GM19239 (cell line): ENCODE measurements at places on chromosomes 13 and 19.

DNA sequence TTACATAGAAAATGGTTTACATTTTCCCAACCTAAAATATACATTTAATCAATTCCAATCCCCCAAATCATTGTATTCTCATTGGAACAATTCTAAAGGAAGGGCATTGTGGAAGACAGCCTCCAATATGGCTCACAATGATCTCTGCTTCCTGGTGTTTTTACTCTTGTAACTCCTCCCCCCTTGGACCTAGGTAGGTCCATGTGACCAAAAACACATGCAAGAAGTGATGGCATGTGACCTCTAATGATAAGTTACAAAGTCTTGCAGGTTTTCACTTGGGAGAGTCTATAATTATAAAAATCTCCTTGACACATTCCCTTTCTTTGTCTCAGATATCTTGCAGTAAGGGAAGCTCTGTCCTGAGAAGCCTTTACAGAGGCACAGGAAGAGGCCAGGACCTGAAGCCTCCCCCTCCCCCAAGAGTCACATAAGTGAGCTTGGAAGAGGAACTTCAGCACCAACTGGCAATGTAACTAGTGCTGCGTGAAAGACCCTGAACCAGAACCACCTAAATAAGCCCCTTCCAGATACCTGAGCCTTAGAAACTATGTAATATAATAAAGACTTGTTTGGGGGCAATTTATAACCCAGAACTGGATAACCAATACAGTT is 816.2 kb upstream of the ATXN8OS start:
- no peak for DNase-seq

GRCh38 chr19:48587387-48587786 is 19.2 kb upstream of the SPACA4 start:
- no peak for DNase-seq

DNA sequence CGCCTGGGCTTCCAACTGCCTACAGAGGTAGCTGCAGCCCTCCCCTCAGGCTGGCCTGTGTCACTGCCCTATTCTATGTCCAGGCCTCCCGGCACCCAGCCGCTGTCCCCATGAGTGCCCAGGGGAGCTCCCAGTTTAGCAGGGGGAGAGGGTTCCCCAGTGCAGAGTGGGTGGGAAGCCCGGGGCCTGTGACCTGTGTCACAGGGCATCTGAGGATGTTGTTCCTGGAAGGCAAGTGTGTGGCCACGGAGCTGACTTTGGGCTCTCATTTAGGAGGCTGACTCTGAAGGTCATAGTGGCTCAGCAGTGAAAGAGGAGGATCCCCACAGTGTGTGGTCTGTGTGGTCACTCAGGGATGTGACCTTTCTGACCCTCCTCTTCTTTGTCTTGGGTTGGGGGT is 25.1 kb downstream of the PPP1R37 start:
- no peak for DNase-seq

GRCh38 chr13:77894743-77895142 is 23.9 kb downstream of the EDNRB start:
- DNase-seq = no peak

DNA sequence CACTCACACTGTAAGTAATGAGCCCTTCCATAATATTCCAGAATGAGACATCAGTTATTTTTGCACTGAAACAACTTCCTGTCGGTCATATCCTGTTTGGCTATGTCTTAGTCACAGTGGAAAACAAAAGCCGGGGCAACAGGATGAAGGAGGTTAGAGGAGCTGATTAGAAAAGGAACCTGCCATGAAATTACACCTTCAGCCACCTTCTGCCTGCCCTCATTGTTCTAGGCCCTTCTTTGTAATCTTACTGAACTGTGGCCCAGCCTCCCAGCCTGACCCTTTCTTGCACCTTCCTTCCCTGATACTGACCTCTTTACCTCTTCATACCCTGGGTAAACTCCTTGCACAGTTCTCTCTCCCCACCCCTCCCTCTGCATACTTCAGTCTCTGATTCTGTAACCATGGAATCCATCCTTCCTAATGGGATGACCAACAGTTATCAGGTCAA is 67.3 kb downstream of the DOCK9 start:
- no peak for DNase-seq

GRCh38 chr13:28489524-28489931 is 5.4 kb downstream of the FLT1 start:
- no peak for DNase-seq

DNA sequence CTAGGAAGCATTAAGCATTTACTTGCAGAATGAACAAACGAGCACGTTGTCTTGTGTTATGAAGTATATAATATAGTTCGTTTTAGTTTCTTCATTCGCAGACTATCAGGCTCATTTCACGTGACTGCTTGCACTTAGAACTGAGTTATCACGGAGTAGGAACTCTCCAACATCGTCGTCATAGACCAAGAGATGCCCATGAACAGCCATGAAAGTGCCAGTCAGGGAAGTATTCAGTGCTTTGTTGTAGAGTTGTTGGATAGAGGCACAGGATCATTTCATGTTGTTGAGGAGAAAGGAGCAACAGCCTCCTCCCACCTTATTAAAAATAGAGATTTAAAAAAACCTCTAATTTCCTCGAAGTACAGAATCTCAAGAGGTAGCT is 977 bp upstream of the IL17D start:
- no peak for DNase-seq
